ENCODE measurements at places on chromosomes 5 and 9.

DNA sequence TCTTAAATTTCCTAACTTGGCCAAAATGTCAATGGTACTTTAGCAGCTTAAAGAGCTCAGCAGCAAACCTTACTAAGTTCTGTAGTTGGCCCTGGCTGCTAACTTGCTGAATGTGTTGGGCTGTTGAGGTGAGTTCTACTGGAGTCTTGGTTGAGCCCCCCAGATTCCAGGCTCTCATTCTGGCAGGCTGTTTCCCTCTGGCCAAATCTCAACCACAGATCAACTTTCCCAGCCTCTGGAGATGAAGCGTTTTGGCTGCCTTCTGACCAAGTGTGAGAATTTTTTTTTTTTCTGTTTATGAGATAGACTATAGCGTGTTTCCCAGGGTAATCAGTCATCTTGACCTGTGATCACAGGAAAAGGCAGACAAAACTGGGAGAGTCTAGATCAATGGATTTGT lies 343.7 kb downstream of the EBF1 start:
- DNase-seq, result no peak

GRCh38 chr9:29069376-29069775 lies 1496.1 kb upstream of the C9orf72 start:
- DNase-seq, result no peak

- DNase-seq, result no peak
Observed at GRCh38 chr9:134923466-134923865, 5.8 kb upstream of the FCN1 start.

DNA sequence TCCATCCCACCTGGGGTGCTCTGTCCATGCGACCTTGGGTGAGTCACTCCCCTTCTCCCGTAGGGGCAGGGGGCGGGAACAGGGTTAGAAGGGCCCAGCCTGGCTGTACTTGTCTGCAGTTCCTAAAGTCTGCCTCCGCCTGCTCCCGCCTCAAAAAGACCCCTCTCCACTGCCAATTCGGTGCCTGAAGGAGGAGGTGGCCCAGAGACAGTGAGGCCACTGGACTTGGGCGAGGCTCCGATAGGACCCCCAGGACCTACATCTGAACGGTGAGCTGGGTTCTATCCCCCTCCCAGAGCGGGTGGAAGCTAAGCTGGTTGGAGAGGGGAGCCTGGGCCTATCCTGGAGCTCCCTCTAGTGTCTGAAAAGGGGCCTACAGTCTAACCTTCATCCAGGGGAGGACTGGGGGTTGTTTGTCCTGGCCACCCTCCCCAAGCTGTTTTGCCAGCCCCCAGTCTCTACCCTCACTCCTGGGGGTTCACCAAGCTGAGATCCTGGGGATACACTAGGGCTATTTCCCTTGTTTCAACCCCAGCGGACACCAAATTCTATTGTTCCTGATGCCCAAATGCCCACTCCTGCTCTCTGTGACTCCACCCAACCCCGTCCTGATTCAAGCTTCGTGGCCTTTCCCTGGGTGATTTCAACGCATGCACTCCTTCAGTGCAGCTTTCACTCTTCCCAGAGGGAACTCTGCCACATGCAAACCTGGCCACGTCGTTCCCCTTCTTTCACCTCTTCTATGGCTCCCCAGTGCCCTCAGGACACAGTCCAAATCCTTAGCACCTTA lies 6.1 kb upstream of the CRB2 start:
- DNase-seq, result peak; percentile 43

DNA sequence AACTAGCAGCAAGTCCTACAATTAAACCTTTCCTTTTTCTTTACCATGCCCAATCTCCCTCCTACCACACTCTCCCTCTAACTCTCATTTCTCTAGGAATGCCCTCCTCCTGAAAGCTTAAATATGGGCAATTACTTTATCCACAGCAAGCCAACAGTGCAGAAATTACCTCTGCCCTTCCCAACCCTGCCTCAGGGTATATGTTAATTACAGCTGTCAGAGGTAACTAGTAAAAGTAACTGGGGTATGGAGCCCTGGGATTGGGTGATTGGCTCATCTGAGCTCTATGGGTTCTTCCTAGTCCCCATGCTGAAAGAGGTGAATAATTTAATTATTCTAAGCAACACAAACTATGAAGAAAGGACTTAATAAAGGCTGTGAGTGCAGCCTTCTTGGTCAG lies 478.9 kb upstream of the NMUR2 start:
- DNase-seq, result no peak

GRCh38 chr5:157148734-157149615 lies 6.3 kb upstream of the MED7 start:
- peak; percentile 60 for DNase-seq

DNA sequence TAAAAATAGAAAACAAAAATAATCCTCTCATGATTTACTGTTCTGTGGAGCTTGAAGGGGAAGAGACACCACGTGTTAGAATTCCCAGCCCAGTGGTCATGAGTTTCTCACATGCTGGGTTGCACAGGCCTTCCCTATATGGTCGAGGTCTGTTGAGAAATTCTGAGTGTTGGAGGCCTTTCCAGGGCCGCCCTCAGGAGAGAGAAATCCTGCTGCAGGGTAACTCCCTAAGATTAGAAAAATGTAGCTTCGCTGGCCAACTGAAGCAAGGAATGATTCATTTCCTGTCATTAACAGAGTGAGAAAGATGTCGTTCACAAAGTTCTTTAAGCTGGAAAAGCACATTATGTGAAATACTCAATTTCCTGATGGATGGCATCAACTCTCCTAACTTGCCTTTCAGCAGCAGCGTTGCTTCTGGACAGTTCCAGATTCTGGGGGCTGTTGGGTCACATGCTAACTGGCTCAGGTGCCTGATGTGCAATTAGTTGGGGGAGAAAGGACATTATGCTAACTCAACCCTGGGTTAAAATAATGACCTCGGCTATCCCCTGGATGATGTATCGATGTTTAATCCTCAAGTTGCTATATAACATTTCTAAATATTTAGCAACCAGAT lies 104.8 kb upstream of the CD180 start:
- peak; percentile 82 for DNase-seq

GRCh38 chr9:125147401-125147951 lies 4.1 kb upstream of the SCAI start:
- no peak for DNase-seq

DNA sequence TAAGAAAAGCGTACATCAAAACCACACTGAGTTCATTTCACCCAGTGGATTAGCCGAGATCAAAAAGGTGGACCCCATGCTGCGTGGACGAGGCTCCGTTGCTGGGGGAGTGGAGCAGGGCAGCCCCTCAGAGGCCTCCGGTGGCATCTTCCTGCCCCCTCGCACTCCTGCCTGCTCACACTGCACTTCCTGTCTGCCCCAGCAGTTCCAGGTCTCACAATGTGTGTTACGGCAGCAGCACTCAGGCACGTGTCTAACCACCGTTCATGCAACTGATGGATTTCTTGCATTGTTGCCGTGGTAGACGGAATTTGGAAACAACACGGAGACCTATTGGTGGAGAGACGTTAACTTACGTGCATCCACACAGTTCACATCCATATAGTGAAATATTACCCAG lies 196.6 kb upstream of the OTULINL start:
- DNase-seq, result no peak

Measured in IMR-90 (cell line).